ENCODE measurements at places on chromosomes 4 and X.

- DNase-seq: peak; percentile 34
- no peak overlapping the region for H3K4me3 ChIP-seq
- H3K36me3 ChIP-seq: no peaks in the 10 kb centered on the region
Observed at GRCh38 chr4:26325191-26325590, 4.4 kb downstream of the RBPJ start.

DNA sequence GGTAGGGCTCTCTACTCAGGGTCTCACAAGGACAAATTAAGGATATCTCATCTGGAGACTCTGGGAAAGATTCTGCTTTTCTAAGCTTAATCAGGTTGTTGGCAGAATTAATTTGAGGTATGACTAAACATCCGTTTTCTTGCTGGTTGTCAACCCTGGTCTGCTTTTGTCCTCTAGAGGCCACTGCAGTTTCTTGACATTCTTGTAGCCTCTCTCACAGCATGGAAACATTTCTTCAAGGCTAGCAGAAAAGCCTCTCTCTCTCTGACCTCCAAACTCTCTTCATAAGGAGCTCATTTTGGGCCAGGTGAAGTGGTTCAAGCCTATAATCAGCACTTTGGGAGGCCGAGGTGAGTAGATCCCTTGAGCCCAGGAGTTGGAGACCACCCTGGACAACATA lies 749.5 kb upstream of the PCDH7 start:
- no peak overlapping the region for H3K27ac ChIP-seq
- no peaks in the 10 kb centered on the region for H3K27me3 ChIP-seq
- H3K4me1 ChIP-seq: no peaks in the 10 kb centered on the region

DNA sequence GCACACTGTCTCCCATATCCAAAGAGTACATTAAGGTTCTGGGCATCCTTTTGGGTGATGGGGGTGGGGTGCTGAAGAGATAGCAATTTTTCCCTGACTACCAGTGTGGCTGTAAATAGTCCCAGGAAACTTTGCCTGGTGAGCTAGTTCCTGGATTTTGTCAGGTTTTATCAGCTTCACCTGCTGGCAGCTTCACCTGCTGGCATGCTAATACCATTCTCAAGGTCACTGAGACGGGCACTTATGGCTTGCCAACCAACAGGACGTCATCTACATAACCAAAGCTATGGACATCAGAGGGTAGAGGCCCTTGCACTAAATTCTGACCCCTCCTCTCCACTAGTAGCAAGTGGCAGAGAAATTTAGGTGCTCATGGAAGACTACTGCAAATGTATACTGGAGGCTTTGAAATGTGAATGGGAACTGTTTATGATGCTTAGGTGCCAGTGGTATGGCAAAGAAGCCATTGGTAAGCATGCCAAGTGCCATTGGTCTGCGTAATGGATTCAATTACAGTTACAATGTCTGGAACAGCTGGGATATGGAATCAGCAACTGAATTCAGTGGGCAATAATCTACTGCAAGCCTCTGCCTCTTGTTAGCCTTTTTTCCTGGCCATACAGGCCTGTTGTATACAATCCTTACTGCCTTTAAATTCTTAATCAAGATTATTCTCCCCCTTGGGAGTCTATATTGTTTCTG lies 71.6 kb upstream of the SH3RF1 start:
- no peak for DNase-seq
- no peaks in the 10 kb centered on the region for H3K4me1 ChIP-seq
- no peak overlapping the region for H3K4me3 ChIP-seq

- H3K36me3 ChIP-seq: no peaks in the 10 kb centered on the region
- no peaks in the 10 kb centered on the region for H3K4me1 ChIP-seq
- H3K27ac ChIP-seq: no peak overlapping the region
- no peak for DNase-seq
- H3K27me3 ChIP-seq: no peaks in the 10 kb centered on the region
Observed at GRCh38 chr4:175460414-175460813, 351.6 kb downstream of the GPM6A start.

DNA sequence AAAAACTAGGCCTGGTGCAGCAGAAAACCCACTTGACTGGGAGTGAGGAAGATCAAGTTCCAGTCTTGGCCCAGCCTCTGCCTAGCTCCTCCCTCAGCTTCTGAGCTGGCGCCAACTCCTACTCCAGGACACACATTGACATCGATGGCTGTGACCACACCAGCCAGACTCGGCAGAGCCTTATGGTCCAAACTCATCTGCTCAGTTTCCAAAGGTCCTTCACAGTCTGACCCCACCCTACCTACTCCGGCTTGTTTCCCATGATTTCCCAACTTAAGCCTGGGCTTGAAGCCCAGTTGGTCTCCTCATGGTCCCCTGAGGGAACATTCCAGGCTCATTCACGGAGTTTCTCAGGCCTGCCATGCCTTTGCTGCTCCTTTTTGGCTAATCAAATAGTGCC lies 10.1 kb downstream of the ELF4 start:
- no peak overlapping the region for H3K4me3 ChIP-seq
- H3K36me3 ChIP-seq: no peaks in the 10 kb centered on the region
- peaks cover 14% of the 10 kb centered on the region for H3K4me1 ChIP-seq
- no peak for DNase-seq
- H3K27ac ChIP-seq: no peak overlapping the region
- no peaks in the 10 kb centered on the region for H3K27me3 ChIP-seq

GRCh38 chr4:8765084-8765483 lies 106.6 kb downstream of the HMX1 start:
- no peaks in the 10 kb centered on the region for H3K4me1 ChIP-seq
- H3K27me3 ChIP-seq: no peaks in the 10 kb centered on the region
- no peak for DNase-seq
- no peak overlapping the region for H3K4me3 ChIP-seq
- no peak overlapping the region for H3K27ac ChIP-seq
- no peaks in the 10 kb centered on the region for H3K36me3 ChIP-seq

DNA sequence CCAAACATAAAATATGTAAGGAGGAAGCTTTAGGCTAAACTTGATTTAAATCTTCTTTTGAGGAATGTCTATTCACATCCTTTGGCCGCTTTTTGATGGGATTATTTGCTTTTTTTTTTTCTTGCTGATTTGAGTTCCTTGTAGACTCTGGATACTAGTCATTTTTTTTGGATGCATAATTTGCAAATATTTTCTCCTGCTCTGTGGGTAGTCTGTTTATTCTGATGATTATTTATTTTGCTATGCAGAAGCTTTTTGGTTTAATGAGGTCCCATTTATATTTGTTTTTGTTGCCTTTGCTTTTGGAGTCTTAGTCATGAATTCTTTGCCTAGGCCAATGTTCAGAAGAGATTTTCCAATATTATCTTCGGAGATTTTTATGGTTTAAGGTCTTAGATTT lies 144.9 kb downstream of the MAGEC2 start:
- H3K27ac ChIP-seq: no peak overlapping the region
- no peak overlapping the region for H3K4me3 ChIP-seq
- no peaks in the 10 kb centered on the region for H3K27me3 ChIP-seq
- no peak for DNase-seq
- H3K36me3 ChIP-seq: no peaks in the 10 kb centered on the region

DNA sequence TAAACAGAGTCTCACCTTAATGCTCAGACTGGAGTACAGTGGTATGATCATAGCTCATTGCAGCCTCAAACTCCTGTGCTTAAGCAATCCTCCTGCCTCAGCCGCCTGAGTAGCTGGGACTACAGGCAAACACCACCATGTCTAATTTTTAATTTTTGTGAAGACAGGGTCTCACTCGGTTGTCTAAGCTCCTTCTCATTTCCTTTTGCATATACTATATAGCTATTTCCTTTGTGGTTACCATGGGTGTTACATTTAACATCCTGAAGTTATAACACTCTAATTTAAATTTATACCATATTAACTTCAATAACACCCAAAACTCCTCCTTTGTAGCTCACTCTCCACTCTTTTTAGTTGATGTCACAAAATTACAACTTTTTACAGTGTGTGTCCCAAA lies 114.3 kb downstream of the DCK start:
- H3K4me1 ChIP-seq: no peaks in the 10 kb centered on the region
- no peak overlapping the region for H3K4me3 ChIP-seq
- no peak for DNase-seq
- no peaks in the 10 kb centered on the region for H3K27me3 ChIP-seq

DNA sequence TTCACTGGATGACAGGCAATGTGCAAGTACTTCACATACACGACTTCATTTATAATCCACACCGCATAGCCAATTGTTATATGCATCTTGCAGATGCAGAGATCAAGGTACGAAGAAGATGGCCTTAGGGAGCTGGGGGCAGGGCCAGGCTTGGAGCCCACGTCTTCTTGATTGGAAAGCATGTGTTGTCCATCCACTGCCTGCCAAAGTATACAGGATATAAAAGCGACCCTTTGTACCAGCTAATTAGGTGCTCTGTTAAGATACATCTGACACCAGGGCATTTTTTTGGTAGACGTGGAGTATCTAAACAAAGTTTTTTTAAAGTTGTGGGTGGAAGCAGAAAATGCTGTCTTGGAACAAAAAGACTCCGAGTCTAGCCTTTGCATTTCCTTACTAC lies 1.4 kb downstream of the C4orf36 start:
- H3K36me3 ChIP-seq: no peaks in the 10 kb centered on the region
- H3K4me3 ChIP-seq: no peak overlapping the region
- H3K27me3 ChIP-seq: no peaks in the 10 kb centered on the region
- DNase-seq: no peak

- no peak overlapping the region for H3K4me3 ChIP-seq
- H3K36me3 ChIP-seq: no peaks in the 10 kb centered on the region
- no peak for DNase-seq
- no peak overlapping the region for H3K27ac ChIP-seq
Observed at GRCh38 chr4:3683744-3684421, 82.3 kb upstream of the ADRA2C start.
